ENCODE measurements at places on chromosomes 5 and 9. TPM values are rescaled to one million over a fixed set of nuclear protein-coding genes. Genes with fewer than 3 reads are reported as not detected.

The FNIP1 gene
- 13.6 TPM for total RNA-seq

- H3K4me1 ChIP-seq = no peaks in the 10 kb centered on the region
- no peaks in the 10 kb centered on the region for H3K27me3 ChIP-seq
- H3K36me3 ChIP-seq = no peaks in the 10 kb centered on the region
- no peak overlapping the region for H3K27ac ChIP-seq
Observed at GRCh38 chr5:134063188-134063820, 51.2 kb upstream of the TCF7 start.

The PCDHAC2 gene
- 47.8 TPM for total RNA-seq

GRCh38 chr5:143723159-143723558 lies 88.8 kb upstream of the HMHB1 start:
- no peak overlapping the region for H3K4me3 ChIP-seq
- no peaks in the 10 kb centered on the region for H3K27me3 ChIP-seq
- H3K36me3 ChIP-seq = no peaks in the 10 kb centered on the region
- no peaks in the 10 kb centered on the region for H3K4me1 ChIP-seq

The CSF2 gene
- total RNA-seq = not detected

The SLC46A2 gene
- not detected for total RNA-seq

DNA sequence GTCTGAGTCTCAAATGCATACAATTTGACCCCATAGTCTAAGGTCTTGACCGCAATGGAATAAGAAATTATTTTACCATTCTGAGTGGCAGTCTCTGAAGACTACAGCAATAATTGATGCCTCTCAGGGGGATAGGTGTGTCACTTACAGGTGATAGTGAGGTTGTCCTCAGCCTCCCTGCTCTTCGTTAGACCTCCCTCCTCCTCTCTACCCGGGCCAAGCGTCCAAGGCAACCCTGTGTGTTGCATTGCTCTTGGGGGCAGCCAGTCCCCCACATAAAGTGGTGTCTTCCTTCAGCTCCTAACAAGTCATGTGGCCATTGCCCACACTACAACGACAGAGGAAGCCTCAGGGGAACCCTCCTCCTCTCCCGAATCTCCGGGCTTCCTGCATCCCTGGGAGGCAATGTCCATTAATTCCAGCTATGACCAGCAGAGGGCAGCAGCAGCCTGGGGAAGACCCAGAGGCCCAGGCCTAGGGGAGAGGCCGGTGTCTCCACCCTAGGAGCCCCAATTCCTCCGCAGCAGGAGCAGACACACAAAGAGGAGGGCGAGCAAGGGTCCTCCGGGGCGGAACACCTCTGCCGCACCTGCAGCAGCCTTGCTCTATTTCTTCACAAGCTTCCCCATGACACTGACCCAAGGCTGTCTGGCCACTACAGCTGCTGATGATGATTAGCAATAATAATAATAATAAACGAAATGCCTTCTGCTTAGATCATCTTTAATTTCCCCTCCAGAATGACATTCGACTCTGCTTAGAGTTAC lies 134.8 kb downstream of the KCNIP1 start:
- no peaks in the 10 kb centered on the region for H3K36me3 ChIP-seq
- peak; percentile 62 for DNase-seq
- H3K27ac ChIP-seq = no peak overlapping the region
- no peak overlapping the region for H3K4me3 ChIP-seq

- H3K27me3 ChIP-seq = no peaks in the 10 kb centered on the region
- H3K4me1 ChIP-seq = no peaks in the 10 kb centered on the region
Observed at GRCh38 chr9:107049803-107050184, 186.8 kb downstream of the ZNF462 start.

The TIFAB gene
- not detected for total RNA-seq

- no peaks in the 10 kb centered on the region for H3K36me3 ChIP-seq
- no peak overlapping the region for H3K4me3 ChIP-seq
- no peak overlapping the region for H3K27ac ChIP-seq
Observed at GRCh38 chr5:148687427-148687826, 33.1 kb upstream of the HTR4 start.

The NDUFS4 gene
- total RNA-seq = 139 TPM

The FAM221B gene
- not detected for total RNA-seq

DNA sequence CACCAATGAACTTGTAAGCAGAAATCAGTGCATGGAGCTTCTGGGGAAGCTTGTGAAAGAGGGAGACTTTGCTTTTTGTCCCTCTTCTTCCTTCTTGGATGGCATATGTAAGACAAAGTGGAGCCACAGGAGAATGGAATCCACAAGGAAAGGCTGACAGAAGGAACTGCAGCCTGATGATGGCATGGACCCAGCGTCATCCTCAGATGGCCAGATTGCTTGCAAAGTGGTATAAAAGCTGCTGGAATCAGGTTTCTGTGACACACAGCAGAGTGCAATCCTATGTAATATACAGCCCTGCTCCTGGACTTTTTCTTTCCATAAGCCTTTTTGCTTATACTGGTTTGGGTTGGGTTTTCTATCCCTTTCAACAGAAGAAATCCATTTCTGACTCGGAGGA lies 31.4 kb upstream of the SPARC start:
- H3K27ac ChIP-seq = no peak overlapping the region
- H3K36me3 ChIP-seq = no peaks in the 10 kb centered on the region
- no peak for DNase-seq
- no peaks in the 10 kb centered on the region for H3K4me1 ChIP-seq
- no peak overlapping the region for H3K4me3 ChIP-seq

GRCh38 chr9:113963017-113963620 lies 87.0 kb downstream of the ZNF618 start:
- H3K4me3 ChIP-seq = no peak overlapping the region
- H3K27me3 ChIP-seq = no peaks in the 10 kb centered on the region
- H3K36me3 ChIP-seq = no peaks in the 10 kb centered on the region
- peak; percentile 59 for DNase-seq
- H3K27ac ChIP-seq = no peak overlapping the region

DNA sequence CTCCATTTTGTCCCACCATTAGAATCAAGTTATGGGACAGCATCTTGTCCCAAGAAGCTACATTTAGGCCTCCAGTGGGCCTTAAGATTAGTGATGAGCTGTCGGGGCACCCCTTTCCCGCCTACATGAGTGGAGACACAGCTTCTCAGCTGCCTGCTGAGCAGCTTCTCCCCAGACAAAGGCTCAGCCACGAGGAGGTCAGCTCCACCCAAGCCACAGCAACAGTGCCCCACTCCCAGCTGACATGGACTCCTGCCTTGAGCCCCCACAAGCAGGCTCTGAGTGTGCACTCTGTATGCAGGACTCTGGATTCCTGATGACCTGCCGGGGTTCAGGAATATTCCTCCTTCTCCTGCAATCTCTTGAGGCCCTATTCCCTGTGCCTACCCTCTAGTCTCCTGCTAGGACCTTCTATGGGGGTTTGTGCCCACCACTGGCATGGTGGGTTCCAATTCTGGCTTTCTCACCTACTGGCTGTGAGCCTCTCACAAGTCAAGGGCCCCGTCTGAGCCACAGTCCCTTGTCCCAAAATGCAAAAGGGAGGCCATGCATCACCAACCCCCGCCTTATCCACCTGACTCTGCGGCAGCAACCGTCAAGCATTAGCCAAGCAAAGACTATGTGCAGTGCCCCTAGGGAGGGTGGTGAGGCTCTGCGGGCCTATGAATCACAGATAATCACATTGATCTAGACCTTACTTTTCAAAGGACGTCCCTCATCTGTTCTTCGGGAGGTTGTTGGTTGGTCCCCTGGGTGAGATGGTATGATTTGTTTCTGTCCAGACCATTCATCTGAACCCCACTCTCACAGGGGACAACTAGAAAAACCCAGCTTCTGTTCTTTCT lies 269.1 kb downstream of the MED10 start:
- H3K4me3 ChIP-seq = no peak overlapping the region
- no peaks in the 10 kb centered on the region for H3K4me1 ChIP-seq
- no peak for DNase-seq
- H3K36me3 ChIP-seq = no peaks in the 10 kb centered on the region
- no peak overlapping the region for H3K27ac ChIP-seq

DNA sequence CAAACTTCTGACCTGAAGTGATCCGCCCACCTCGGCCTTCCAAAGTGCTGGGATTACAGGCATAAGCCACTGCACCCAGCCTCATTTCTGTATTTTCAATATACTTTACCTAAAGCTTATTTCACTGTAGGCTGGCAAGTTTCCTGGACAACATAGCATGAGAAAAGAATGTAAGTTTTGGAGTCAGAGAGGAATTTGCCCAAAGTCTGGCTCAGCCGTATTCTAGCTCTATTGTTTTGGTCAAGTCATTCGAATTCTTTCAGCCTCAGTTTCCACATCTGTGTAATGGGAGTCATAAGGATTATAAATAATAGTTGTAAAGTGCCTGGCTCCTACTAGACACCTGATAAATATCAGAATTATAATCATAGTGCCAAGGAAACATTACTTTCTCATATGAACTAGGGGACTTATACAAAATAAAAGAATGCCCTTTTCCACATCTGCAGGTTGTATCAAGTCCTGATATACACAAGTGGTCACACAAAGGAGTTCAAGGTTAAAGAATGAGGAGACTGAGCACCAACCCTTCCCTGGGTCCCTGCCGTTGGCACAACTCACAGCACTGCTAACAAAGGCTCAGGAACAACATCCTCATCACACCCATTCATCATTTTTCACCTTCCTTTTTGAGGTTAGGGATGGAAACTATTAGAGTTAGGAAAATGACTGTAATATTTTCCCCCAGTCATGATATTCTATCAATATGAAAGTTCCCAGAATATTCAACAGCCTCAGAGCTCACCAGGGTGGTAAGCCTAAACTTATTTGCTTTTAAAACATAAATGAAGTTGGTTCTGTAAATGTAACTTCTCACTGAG lies 34.6 kb upstream of the RAI14 start:
- H3K4me1 ChIP-seq = no peaks in the 10 kb centered on the region
- no peak overlapping the region for H3K27ac ChIP-seq
- no peaks in the 10 kb centered on the region for H3K36me3 ChIP-seq
- H3K4me3 ChIP-seq = no peak overlapping the region
- H3K27me3 ChIP-seq = no peaks in the 10 kb centered on the region

- no peak overlapping the region for H3K4me3 ChIP-seq
- no peak for DNase-seq
- H3K36me3 ChIP-seq = no peaks in the 10 kb centered on the region
Observed at GRCh38 chr9:23736293-23736692, 89.7 kb downstream of the ELAVL2 start.

DNA sequence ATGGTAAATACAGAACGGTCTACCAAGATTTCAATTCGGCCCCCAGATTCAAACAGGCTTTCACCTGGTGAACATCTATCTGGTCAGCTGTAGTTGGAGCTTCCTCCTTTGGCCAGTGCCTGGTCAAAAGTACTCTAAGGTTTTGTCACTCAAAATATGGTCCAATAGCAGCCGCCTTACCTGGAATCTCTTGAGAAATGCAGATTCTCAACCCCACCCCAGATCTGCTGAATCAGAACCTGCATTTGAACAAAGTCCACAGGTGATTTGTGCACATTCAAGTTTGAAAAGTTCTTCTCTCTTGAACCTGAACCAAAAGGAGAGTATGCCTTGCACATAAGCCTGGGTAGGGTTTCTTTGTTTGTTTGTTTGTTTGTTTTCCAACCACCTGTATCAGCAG lies 17.6 kb upstream of the WHRN start:
- H3K4me1 ChIP-seq = no peaks in the 10 kb centered on the region
- H3K4me3 ChIP-seq = no peak overlapping the region
- H3K36me3 ChIP-seq = no peaks in the 10 kb centered on the region
- DNase-seq = no peak
- no peak overlapping the region for H3K27ac ChIP-seq
- peaks cover 23% of the 10 kb centered on the region for H3K27me3 ChIP-seq

DNA sequence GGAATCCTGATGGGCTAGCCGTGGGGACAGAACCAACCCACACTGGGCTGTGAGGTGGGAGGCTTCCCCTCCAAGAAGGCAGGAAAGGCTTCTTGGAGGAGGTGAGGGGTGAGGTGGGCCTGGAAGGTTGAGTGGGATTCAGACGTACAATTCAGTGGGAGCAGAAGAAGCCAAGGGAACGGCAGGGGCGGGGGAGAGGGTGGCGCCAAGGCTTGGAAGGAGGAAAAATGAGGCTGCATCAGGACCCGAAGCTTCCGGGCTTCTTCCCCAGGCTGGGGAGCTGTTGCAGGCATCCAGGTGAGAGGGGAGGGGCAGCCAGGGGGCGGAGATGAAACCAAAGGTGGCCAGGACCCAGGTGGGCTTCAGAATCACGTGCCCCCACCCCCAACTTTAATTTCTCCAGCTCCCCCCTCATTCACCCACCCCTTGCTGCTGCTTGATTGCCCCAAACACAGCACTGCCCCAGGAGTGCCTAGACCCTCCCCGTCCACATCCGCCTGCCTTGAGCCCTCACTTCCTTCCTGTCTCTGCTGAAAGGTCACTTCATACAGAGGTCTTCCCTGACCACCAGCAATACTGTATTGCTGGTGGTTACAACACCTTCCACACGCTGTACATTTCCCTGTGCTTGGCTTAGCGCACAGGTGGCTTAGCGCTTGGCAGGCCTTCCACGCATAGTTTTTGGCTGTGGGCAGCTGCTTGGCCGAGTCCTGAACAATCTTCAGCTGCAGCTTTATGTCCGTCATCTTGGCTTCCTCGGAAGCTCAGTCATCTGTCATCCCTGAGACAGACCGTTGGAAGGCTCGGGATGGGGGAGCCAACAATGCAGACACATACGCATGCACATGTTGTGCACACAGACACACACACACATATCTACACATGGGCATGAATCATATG lies 193.5 kb downstream of the RGS3 start:
- DNase-seq = no peak
- H3K27me3 ChIP-seq = no peaks in the 10 kb centered on the region
- H3K36me3 ChIP-seq = no peaks in the 10 kb centered on the region
- no peak overlapping the region for H3K4me3 ChIP-seq

- H3K36me3 ChIP-seq = no peaks in the 10 kb centered on the region
- peak; percentile 84 for DNase-seq
- no peaks in the 10 kb centered on the region for H3K27me3 ChIP-seq
- H3K4me1 ChIP-seq = peaks cover 22% of the 10 kb centered on the region
- peak overlapping the region; percentile 87 for H3K27ac ChIP-seq
Observed at GRCh38 chr5:168177831-168178450, 113.5 kb upstream of the WWC1 start.
